Astrocyte (in vitro differentiated cells and primary cell): ENCODE measurements at places on chromosomes 4 and X. TPM values are rescaled to one million over a fixed set of nuclear protein-coding genes. Genes with fewer than 3 reads are reported as not detected.

Gene MTHFD2L
- 10.6 and 12.4 TPM in 2 replicates for total RNA-seq

Gene KIF4A
- total RNA-seq = 1.7 and 3.0 TPM in 2 replicates

Gene CD38
- total RNA-seq = 0.94 and 1.0 TPM in 2 replicates

Gene LRCH2
- 4.6 and 5.8 TPM in 2 replicates for total RNA-seq

- no peak for DNase-seq
- H3K36me3 ChIP-seq = no peaks in the 10 kb centered on the region
- no peaks in the 10 kb centered on the region for H3K4me1 ChIP-seq
- no peak overlapping the region for H3K4me3 ChIP-seq
These were observed 39.3 kb downstream of the NKX6-1 start for GRCh38 chr4:84459783-84460182.

- H3K36me3 ChIP-seq = peaks cover 4% of the 10 kb centered on the region
- DNase-seq = no peak
- H3K4me1 ChIP-seq = no peaks in the 10 kb centered on the region
- no peaks in the 10 kb centered on the region for H3K27me3 ChIP-seq
These were observed 49.9 kb upstream of the MTMR1 start for GRCh38 chrX:150643271-150643670.

- H3K4me3 ChIP-seq = no peak overlapping the region
- H3K27ac ChIP-seq = no peak overlapping the region
- H3K36me3 ChIP-seq = peaks cover 2% of the 10 kb centered on the region
- peaks cover 8% of the 10 kb centered on the region for H3K4me1 ChIP-seq
- no peaks in the 10 kb centered on the region for H3K27me3 ChIP-seq
These were observed 39.7 kb downstream of the NSG1 start for GRCh38 chr4:4426511-4427120.

DNA sequence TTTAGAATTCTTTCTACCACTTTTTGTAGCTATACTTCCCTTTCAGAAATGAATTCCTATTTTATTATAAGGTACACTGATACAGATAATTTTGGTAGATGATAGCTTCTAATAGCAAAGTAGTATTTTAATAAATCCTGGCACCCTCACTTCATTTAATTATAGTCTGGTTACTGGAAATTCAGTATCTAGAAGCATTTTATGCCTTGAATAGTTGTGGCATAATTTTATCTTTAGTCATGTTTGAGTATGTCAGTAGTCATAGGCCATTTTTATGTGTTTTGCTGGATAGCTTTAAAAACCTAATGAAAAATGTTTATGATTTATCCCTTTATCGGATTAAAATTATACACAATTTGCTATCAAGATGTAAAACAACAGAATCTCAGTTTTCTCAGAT is 92.3 kb downstream of the DIAPH2 start:
- DNase-seq = peak; percentile 20
- no peaks in the 10 kb centered on the region for H3K27me3 ChIP-seq
- no peak overlapping the region for H3K27ac ChIP-seq

DNA sequence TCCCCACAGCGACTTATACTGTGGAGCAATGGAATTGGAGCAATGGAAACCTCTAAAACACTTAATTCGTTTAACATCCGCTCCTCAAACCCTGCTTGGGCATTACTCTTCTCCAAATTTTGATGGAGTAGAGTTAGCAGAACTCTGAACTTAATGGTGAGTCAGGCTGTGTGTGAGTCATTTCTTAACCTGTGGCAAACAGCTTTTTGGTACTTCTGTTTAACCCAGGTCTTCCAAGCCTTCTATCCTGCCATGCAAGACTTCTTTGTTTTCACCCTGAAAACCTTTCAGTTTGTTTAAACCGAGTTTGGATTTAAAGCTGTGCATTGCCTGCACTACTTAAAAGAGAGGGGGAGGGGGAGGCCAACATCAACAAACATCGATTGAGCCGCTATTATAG is 3.6 kb upstream of the AMOT start:
- H3K36me3 ChIP-seq = no peaks in the 10 kb centered on the region
- peaks cover 3% of the 10 kb centered on the region for H3K4me1 ChIP-seq
- no peaks in the 10 kb centered on the region for H3K27me3 ChIP-seq
- no peak overlapping the region for H3K27ac ChIP-seq

GRCh38 chrX:104370089-104370488 is 115.4 kb upstream of the ESX1 start:
- no peaks in the 10 kb centered on the region for H3K4me1 ChIP-seq
- H3K27me3 ChIP-seq = no peaks in the 10 kb centered on the region
- no peaks in the 10 kb centered on the region for H3K36me3 ChIP-seq
- no peak for DNase-seq

GRCh38 chr4:53905276-53905940 is 159.0 kb downstream of the CHIC2 start:
- H3K4me3 ChIP-seq = no peak overlapping the region
- peaks cover 18% of the 10 kb centered on the region for H3K4me1 ChIP-seq
- no peaks in the 10 kb centered on the region for H3K36me3 ChIP-seq
- H3K27me3 ChIP-seq = no peaks in the 10 kb centered on the region
- DNase-seq = no peak

DNA sequence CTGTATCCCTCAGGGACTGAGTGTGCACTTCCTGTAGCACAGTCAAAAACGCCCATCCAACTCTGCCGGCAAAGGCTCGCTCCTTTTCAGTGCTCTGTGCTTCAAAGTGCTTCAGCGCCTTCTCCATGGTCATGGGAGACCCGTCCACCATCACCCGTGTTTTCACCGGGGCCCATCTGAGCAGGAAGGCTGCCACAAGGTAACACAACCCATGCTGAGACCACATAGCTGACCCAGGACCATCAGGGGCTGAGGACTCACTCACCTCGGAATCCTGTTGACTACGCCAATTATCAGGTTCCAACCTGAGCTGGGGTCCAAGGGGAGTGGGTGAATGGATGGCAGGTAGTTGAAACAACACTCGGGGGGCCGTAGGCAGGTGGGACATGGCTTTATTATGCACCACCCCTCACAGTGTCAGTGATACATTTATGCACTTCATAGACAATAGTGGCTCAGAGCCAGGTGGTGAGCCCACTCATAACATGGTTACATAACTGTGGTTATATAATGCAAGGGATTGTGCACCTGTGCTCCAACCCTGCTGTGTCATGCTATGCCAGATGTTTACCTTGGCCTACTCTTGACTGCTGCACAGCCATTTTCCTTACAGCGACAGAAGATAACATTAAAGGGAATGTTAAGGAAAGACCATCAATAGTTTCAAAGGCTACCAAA is 227.8 kb downstream of the ADGRL3 start:
- DNase-seq = peak; percentile 38
- H3K36me3 ChIP-seq = no peaks in the 10 kb centered on the region
- no peak overlapping the region for H3K27ac ChIP-seq
- no peaks in the 10 kb centered on the region for H3K27me3 ChIP-seq
- H3K4me1 ChIP-seq = no peaks in the 10 kb centered on the region

- peaks cover 6% of the 10 kb centered on the region for H3K4me1 ChIP-seq
- H3K36me3 ChIP-seq = no peaks in the 10 kb centered on the region
- H3K27ac ChIP-seq = no peak overlapping the region
- no peak for DNase-seq
- H3K27me3 ChIP-seq = no peaks in the 10 kb centered on the region
- H3K4me3 ChIP-seq = peak overlapping the region; percentile 17
These were observed 6.7 kb downstream of the MYL5 start for GRCh38 chr4:680928-681645.

GRCh38 chr4:148808416-148808815 is 366.2 kb upstream of the NR3C2 start:
- H3K27ac ChIP-seq = no peak overlapping the region
- peak; percentile 29 for DNase-seq
- no peaks in the 10 kb centered on the region for H3K27me3 ChIP-seq

- DNase-seq = peak; percentile 10
- H3K4me3 ChIP-seq = no peak overlapping the region
- no peaks in the 10 kb centered on the region for H3K4me1 ChIP-seq
- H3K27ac ChIP-seq = no peak overlapping the region
- H3K36me3 ChIP-seq = no peaks in the 10 kb centered on the region
- no peaks in the 10 kb centered on the region for H3K27me3 ChIP-seq
These were observed 238.7 kb downstream of the DHRSX start for GRCh38 chrX:2261831-2262667.

DNA sequence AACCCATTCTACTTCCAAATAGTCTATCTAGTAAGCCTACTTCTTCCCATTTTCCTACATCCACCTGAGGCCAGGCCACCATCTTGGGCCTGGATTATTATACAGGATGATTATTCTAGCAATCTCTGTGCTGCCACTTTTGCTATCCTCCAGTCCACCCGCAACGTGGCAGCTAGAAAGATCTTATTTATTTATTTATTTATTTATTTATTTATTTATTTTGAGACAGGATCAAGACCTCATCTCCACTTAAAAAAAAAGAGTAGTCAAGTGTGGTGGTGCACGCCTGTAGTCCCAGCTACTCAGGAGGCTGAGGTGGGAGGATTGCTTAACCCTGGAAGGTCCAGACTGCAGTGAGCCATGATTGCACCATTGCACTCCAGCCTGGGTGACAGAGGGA is 15.2 kb upstream of the BCOR start:
- peaks cover 8% of the 10 kb centered on the region for H3K4me1 ChIP-seq
- no peaks in the 10 kb centered on the region for H3K27me3 ChIP-seq
- H3K36me3 ChIP-seq = no peaks in the 10 kb centered on the region
- no peak for DNase-seq
- H3K4me3 ChIP-seq = no peak overlapping the region

GRCh38 chr4:118758293-118758692 is 73.1 kb downstream of the METTL14 start:
- H3K4me3 ChIP-seq = no peak overlapping the region
- peaks cover 3% of the 10 kb centered on the region for H3K4me1 ChIP-seq
- H3K27ac ChIP-seq = no peak overlapping the region
- H3K36me3 ChIP-seq = peaks cover 80% of the 10 kb centered on the region
